ENCODE measurements at places on chromosomes 4 and X.

- DNase-seq = no peak
Measured at GRCh38 chr4:12852338-12853307, 631.5 kb downstream of the RAB28 start.

DNA sequence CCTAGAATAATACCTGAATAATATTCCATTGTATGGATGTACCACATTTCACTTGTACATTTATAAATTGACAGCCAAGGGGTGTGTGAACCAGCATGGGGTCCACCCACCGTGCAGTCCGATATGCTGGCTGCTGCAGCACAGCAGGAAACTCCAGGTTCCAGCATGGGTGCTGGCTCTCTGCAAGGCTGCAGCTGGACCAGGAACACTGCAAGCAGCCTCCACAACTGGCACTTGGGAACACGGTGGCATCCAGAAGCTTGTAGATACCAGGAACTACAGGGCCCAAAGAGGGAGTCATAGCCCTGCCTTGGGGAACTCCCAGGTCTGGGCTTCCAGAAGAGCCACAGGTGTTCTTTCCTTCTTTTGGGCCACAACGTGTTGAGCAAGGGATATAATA lies 91.2 kb downstream of the NXF2 start:
- no peak for DNase-seq

DNA sequence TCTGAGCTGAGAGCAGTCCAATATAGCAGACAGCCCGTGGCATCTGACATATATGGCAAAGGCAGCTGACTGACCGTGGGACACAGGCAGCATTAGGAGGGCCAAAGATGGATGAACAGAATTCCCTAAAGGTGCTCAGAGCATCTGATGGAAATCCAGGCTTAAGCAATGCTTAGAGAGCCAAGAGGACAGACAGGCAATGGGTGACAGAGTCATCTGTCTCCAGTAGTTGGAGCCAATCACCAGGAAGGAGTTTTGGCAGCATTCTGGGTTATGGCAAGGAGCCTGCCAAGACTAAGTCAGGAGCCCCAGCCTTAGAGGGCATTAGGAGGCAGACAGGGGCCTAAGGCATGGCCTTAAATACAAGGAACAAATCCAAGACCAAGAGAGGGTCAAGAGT lies 153.3 kb upstream of the USP9X start:
- DNase-seq = no peak

GRCh38 chrX:15127010-15127409 lies 142.9 kb downstream of the ASB9 start:
- no peak for DNase-seq

GRCh38 chr4:111323916-111324315 lies 701.0 kb upstream of the PITX2 start:
- no peak for DNase-seq

DNA sequence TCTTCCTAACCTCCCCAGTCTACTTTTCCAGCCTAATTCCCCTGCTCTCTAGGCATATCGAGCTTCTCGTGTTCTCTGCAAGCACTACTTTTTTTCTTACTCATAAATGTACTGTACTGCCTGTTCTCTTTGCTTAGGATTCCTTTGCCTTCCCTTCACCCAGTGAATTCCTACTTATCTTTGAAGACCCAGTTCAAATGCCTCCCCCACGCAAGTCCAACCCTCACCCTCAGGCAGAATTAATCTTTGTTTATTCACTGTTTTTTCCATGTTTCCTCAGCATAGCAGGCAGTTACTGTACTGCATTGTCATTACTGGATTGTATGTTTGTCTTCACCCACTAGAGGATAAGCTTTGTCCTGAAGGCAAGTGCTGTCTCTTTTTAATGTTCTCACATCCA lies 287.7 kb downstream of the BMPR1B start:
- no peak for DNase-seq

- DNase-seq = no peak
Measured at GRCh38 chr4:8143392-8144140, 15.0 kb downstream of the ABLIM2 start.

DNA sequence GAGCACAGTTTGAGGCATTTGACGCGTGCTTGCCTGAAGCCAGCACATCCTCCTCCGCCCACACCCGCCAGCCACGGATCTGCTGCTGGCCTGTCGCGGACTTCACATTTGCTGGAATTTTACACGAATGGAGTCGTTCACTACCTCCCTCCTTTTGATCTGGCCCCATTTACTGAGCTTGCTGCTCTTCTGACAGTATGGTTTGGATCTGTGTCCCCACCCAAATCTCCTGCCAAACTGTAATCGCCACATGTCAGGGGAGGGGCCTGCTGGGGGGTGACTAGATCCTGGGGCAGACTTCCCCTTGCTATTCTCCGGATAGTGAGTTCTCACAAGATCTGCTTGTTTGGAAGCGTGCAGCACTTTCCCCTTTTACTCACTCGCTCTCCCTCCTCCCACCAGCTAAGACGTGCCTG lies 19.9 kb upstream of the CPLX1 start:
- DNase-seq = no peak

DNA sequence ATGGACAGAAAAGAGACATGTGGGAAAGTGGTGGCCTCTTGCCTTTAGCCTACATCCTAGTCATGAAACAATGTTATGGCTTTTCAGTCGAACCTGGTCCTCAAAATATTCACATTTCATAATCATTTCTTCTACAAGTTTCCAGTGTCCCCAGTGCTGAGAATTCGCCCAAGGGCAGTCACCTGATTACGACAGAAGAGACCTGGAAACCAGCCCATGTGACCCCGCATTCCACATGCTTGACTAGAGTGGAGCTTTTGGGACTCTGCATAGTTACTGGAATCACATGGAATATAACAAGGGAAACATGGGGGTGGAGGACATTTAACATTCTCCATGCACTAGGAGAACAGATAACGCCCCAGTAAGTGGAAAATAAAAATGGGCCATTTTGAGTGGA lies 100.1 kb downstream of the PPARGC1A start:
- no peak for DNase-seq

- no peak for DNase-seq
Measured at GRCh38 chrX:120647127-120647526, 17.3 kb upstream of the C1GALT1C1 start.
